ENCODE measurements at places on chromosomes 16 and 17. TPM values are rescaled to one million over a fixed set of nuclear protein-coding genes. Genes with fewer than 3 reads are reported as not detected.

The IGFBP4 gene
- total RNA-seq, result 47.5 TPM

The TBC1D3E gene
- not detected for total RNA-seq

The TBC1D3I gene
- total RNA-seq, result 0.23 TPM

The KRT15 gene
- total RNA-seq, result 0.19 TPM

The NDRG4 gene
- 7.6 TPM for total RNA-seq

The PSMD3 gene
- total RNA-seq, result 153 TPM

The IGSF6 gene
- not detected for total RNA-seq

The NT5M gene
- total RNA-seq, result 4.5 TPM

The COPZ2 gene
- 91.8 TPM for total RNA-seq

The NPTX1 gene
- total RNA-seq, result 0.80 TPM

The TNFSF12 gene
- 20.7 TPM for total RNA-seq

Measured in LHCN-M2 (cell line).